Frontal cortex (tissue), 4 donors: ENCODE measurements at places on chromosomes 3 and 15.

- no peak for DNase-seq
Observed at GRCh38 chr3:198046120-198046857, 86.3 kb downstream of the LMLN start.

GRCh38 chr15:80822676-80823075 lies 43.5 kb downstream of the CEMIP start:
- DNase-seq: no peak

DNA sequence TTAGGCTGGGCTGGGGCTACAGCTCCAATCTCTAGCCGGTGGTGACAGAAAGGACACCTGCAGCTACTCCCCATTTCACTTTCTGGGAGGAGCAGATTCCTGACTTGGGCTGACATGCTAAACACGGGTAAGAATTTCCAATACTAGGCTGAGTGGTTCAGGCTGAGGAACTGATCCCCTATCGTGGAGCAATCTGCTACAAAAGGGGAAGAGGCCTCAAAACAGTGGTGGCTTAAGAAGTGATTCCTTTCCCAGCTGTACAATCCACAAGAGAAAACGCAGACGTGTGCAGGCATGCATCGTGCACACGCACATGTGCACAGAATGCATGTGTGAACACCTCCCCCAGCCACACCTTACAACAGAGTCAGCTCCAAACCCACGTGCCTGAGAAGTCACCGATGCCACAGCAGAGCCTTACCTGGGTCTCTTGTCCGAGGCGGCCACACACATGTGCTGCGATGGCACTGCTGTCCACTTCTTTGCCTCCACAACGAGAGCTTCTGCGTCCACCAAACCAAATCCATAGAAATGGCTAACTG lies 86.7 kb upstream of the SNRPA1 start:
- no peak for DNase-seq

DNA sequence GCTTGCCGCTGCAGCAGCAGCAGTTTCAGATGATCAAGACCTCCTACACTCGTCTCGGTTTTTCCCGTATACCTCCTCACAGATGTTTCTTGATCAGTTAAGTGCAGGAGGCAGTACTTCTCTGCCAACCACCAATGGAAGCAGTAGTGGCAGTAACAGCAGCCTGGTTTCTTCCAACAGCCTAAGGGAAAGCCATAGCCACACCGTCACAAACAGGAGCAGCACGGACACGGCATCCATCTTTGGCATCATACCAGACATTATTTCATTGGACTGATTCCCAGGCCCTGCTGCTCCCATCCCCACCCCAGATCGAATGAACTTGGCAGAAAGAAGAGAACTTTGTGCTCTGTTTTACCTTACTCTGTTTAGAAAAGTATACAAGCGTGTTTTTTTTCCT lies 17.6 kb downstream of the CALML4 start:
- no peak for DNase-seq

DNA sequence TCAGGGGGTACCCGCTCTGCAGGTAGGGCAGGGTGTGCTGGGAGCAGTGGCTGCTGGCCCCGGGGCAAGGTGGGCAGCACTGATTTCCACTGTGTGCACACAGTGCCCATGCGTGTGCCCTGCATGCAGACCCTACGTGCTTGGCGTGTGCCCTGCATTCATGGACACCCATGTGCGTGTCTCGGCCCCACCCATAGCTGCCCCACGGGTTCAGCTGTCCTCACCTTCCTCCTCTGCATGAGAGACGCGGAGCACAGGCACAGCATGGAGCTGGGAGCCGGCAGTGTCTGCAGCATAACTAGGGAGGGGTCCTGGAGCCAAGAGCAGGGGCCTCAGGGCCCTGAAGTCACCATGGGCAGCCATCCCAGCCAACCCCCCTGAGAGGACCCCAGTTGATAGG lies 1.6 kb upstream of the UCN2 start:
- no peak for DNase-seq

GRCh38 chr3:140931016-140931454 lies 10.6 kb upstream of the SLC25A36 start:
- DNase-seq: no peak

GRCh38 chr15:62637950-62638619 lies 404.5 kb upstream of the TPM1 start:
- DNase-seq: no peak

- DNase-seq: no peak
Observed at GRCh38 chr3:11924518-11924917, 77.8 kb upstream of the TAMM41 start.

- DNase-seq: peak; percentile 55
Observed at GRCh38 chr15:88476635-88477060, 9.1 kb downstream of the MRPS11 start.

DNA sequence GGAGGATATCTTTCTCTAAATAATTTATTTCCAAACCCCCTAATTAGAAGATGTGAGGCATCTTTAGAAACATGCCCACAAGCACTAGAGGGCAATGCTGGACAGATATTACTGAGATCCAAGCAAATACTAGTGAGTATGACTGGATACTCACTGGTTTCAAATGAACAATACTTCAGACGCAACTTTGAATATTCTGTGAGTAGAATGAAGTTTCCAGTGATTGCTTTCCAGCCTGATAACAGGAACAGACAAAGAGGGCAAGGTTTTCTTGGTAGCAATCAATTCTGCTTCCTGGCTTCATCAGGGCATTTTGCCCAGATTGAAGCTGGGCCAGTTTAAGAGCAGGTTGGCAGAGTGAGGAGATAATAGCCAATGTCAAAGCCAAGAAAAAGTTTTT lies 442.6 kb upstream of the PDZRN3 start:
- no peak for DNase-seq

- DNase-seq: no peak
Observed at GRCh38 chr3:185717121-185717520, 107.7 kb downstream of the IGF2BP2 start.

DNA sequence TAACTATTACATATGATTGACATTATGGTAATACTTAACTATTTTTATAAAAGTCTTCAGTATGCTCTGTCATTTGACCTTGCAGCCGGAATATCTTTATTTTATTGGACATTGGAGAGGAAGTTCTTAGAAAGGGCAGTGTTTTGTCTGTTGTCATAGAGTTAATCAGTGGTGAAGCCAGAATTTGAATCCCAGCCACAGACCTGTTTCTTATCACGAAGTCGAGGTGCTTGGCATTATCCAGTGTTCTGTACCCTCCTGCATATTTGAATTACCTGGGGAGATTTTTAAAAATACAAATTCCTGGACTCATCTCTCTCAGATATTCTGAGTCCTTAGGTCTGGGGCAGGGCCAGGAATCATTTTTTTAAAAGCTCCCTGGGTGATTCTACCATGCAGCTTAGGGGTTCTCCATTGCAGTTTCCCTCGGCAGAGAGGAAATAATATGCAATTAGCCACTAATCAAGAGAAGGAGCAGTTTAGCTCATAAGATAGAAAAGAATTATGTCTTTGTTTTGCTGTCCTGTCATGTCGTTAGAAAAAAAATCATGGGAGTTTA lies 195.6 kb upstream of the CFAP20DC start:
- DNase-seq: no peak

DNA sequence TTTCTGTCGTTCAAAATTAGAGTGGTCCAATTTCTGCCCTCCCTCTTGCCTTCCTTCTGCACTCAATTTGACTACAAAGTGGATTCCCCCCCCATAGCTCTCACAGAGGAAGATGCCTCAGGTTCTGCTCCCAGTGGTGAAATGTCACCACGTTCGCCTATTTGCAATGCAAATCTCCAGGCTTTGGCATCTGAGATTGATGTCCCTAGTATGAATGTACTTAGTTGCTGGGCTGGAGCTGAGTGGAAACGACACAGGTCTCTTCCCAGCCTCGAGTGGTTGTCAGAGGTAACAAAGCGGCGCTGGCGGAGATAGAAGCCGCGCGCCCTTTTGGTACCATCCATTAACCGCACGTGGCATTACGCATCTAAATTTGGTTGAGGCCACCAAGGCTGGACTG lies 860.1 kb downstream of the MCTP2 start:
- no peak for DNase-seq

DNA sequence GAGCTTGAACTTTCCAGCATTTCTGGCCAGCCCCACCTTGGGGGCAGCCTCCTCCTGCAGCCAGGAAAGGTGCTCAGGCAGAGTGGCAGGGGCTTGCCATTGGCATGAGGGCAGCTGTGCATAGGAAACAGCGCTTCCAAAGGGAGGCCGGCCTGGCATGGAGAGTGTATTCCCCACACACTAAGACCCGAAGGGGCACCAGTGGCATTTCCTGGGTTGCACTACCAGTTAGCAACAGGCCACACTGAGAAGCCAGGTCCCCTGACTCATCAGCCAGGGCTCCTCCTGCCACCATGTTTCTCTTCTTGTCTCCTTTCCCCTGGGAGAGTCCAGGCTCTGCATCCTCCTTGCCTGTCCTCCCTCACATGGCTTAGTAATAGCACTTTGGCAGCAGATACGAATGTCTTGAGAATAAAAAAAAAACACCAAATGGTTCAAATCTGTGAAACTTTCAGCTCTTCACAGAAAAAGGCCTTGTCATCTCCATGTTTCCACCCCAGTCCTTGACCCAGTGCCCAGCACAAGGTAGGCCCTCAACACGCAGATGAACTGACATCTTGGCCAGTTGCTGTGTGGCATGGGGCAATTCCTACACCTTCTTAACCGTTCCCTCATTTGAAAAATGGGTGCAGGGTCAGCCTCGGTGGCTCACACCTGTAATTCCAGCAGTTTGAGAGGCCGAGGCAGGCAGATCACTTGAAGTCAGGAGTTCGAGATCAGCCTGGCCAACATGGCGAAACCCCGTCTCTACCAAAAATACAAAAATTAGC lies 180.4 kb downstream of the SMAD6 start:
- no peak for DNase-seq

- DNase-seq: no peak
Observed at GRCh38 chr15:67092752-67093503, 27.5 kb downstream of the SMAD3 start.

DNA sequence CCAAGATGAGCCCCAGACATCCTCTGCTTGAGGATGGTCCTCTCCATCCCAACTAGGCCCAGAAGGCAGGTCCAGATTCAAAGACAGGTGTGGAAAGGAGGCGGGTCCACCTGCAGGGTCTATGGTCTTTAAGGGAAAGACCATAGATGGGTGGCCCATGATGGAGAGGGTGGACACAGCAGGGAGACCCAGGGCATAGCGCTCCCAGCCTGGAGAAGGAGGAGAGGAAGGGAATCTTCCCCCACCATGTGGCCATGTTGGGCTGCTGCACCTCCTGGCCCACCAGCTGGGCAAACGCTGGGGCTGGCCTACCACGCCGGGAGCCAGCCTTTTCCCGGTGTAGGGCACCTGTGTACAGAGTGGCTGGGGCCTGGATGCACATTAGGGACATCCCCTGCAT lies 265.2 kb upstream of the TLE3 start:
- DNase-seq: no peak

- no peak for DNase-seq
Observed at GRCh38 chr15:81751816-81752545, 293.8 kb downstream of the MEX3B start.

GRCh38 chr3:127712881-127713771 lies 40.4 kb downstream of the ABTB1 start:
- no peak for DNase-seq

DNA sequence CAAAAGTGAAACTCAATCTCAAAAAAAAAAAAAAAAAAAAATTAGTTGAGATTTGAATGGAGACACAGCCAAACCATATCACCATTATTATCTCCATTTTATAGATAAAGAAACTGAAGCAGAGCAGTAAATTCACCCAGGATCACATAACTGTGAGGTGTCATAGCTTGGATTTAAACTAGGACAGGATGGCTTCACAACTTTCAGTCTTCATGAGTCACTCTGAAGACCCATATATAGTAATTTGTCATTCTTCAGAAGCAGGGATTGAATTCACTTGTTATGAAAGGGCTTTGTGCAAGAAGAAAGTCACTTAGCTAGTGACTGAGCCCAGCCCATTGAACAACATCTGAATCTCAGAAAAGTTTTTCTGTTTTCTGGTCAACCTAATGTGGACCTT lies 60.5 kb upstream of the LRIG1 start:
- no peak for DNase-seq

- no peak for DNase-seq
Observed at GRCh38 chr15:58115692-58116091, 22.5 kb upstream of the AQP9 start.

GRCh38 chr3:184349563-184350470 lies 11.6 kb downstream of the CLCN2 start:
- DNase-seq: no peak

DNA sequence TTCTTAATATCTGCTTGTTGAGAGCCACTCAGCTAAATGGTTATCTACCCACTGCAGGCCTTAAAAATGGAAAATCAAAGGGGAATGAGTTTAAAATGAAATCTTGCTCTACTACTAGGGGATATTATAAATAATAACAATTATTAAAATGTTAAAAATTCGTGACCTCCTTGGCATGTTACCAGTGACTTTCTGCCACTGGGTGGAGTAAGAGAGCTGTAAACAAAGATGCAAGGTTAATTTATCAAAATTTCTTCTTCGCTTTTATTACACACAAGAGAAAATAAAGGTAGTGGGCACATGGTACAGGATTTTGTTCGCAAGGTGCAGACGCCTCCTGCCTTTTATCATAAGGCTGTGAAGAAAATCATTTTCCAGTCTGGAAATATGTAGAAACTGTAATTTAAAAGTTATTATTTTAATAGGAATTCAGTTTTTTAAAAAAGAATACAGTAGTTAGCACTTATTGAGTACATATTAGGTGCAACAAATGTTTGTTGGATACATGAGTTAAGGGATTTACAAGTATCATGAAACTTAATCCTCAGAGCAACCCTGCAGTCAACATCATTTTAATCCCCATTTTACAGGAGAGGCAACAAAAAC lies 272.6 kb downstream of the SUCLG2 start:
- no peak for DNase-seq

DNA sequence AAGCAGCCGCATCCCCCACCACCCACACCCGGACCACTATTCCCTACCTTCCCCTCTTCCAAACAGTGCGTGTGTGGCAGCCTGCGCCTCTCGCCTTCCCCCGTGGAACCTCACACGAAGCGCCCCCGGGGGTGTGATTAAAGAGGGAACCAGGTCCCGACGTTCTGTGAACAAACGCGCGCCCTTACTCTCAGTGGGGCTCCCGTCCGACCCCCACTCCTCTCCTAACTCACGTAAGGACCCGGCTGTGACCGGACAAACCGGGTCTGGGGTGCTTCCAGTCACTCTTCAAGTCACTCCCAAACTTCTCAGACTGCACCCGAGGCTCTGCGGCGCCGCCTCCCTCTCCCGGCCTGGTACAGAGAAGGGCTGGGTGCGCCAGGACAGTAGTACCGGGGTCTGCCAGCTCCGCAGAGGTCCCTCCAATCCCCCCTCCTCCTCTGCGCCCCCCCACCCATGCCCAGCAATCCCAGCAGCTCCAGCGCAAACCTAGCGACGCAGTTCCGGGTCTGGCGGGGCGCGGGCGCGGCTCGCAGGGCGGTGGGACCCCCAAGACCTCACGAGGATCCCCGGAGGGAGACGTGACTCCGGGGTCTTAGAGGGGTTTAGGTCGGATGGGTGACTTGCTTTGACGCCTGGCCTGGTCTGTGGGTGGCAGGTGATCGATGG lies 574 bp downstream of the DUOXA1 start:
- DNase-seq: no peak

GRCh38 chr3:17579289-17580031 lies 163.0 kb downstream of the TBC1D5 start:
- DNase-seq: no peak
